Activated CD8-positive, alpha-beta T cell treated with anti-CD3 and anti-CD28 coated beads for 36 hours (primary cell): ENCODE measurements at places on chromosomes 12 and 14.
A peak's percentile ranks its signal among the peaks of the same experiment; 100 is the strongest.

GRCh38 chr14:29757188-29757680 is 170.4 kb downstream of the PRKD1 start:
- DNase-seq, result no peak

DNA sequence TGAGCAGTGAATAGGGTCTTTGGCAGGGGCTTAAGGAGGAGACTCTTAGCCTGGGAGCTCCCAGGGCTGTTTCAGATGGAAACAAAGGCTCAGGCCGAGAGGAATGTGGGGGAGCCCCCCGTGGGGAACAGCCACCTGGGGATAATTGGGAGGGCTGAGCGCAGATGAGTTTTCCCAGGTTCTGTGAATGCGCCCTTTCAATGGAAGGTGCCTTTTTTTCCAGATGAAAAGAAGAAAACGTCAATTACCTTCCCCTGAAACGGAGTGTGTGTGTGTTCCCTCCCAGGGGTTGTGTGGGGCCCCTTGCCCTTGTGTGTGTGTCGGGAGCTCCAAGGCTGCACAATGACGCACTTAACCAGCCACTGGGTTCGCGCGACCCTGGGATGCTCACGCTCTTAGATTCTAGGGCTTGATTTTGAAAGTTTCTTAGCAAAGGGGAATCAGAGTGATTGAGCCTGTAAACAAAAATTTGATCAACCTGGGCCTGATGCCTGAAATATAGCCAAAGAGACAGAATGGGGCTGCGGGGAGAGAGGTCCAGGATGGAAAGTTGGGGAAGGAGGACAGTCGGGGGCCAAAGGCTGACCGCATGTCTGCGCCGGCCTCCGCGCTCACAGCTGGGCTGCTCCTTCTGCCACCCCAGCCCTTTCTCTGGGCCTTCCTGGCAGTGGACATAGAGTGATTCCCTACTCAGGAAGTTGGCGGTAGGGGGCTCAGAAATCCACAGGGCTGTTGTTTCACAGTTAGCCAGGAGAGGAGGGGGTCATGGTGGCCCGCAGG is 14.6 kb downstream of the MEG3 start:
- no peak for DNase-seq

DNA sequence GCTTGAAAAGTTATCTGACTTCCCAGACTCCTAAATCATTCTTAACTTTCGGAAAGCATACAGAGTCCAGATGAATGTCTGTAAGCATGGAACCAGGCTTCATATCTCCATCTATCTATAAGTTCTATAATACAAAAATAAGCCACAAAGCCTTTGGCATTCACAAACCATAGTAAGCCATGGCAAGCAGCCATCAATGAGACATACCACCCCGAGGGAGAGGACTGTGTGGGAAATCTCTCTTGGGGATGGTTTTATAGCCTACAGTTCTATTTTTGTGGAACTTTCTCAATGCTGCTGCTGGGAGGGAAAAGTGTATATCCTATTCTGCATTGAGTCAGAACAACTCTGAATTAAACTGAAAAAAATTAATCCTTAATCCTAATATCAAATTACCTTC is 20.4 kb downstream of the EGLN3 start:
- DNase-seq, result no peak

DNA sequence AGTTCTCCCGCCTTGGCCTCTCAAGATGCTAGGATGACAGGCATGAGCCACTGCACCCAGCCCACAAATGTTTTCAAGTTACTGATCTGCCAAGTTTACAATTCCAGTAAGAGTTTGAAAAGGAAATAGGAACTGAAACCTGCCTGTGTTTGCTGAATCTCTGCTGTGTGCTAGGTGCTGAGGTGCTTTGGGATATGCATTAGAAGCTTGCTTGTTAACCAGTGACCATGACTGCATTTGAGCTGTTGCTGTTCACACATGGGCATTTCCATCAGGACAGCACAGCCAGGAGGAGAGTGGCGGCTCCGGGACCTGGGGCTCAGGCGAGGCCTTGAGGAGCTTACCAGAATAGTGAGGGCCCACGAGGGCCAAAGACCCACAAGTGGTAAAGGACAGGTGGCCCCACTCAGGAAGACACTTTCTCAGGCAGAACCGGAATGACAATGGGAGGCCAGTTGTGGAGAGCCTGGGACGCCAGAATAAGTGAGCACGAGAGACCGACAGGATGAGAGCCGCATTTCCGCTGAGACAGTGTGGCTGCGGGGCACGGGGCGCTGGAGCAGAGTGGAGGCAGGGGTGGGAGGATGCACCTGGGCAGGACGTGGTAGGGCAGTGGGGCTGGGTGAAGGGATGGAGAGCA is 54.5 kb upstream of the MMP17 start:
- peak; percentile 48 for DNase-seq

- no peak for DNase-seq
Observed at GRCh38 chr14:95185767-95186392, 28.6 kb upstream of the DICER1 start.

- no peak for DNase-seq
Observed at GRCh38 chr12:94874518-94875302, 128.8 kb downstream of the NDUFA12 start.

DNA sequence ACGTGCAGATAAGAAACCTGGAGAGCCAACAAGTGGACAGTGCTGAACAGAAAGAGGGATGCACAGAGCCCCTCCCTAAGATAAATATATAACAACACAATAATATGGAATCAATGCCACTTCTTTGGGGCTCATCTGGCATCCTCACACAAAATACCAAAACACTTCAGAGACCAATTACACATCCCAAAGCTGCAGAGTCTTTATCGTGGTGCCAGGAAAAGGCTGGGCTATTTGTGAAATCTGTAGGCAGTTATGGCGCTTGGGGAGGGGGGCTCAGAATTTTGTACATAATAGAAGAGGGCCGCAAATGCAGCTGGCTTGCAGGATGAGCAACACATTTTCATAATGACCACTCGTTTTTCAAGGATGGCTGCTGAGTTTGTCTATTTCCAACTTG is 160.4 kb upstream of the NOS1 start:
- no peak for DNase-seq

GRCh38 chr14:51304438-51304837 is 64.4 kb downstream of the TMX1 start:
- DNase-seq, result peak; percentile 60

DNA sequence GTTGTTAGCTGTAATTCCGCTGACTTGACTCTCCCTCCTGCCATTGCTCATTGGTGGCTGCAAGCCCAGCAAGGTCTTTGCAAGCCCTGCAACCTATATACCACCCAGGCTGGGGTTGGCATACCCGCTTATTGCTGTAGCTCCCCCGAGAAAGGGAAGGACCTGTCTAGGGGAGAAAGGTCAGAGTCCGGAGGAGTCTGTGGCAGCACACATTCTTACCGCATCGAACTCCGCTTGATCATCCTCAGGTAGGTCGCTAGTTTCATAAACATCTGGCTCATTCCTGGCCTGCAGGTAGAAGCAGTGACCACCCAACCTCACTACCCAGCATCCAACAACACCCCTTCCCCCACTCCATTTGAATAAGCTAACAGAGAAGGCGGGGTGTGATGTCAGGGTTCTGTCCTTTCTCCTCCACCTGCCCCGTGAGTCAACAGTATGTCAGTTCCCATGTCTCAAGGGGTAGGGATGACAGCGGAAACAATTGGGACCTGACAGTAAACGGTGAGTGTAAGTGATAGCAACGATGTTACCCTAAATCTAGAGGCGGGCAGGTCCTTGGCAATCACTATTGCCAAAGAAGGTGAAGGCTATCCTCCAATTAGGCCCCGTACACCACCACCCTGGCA is 1.1 kb downstream of the DCTN2 start:
- peak; percentile 35 for DNase-seq

GRCh38 chr14:102215071-102215470 is 75.4 kb downstream of the WDR20 start:
- no peak for DNase-seq

- no peak for DNase-seq
Observed at GRCh38 chr14:80781972-80782367, 159.6 kb downstream of the CEP128 start.

GRCh38 chr12:47017901-47018475 is 61.4 kb upstream of the PCED1B start:
- no peak for DNase-seq

DNA sequence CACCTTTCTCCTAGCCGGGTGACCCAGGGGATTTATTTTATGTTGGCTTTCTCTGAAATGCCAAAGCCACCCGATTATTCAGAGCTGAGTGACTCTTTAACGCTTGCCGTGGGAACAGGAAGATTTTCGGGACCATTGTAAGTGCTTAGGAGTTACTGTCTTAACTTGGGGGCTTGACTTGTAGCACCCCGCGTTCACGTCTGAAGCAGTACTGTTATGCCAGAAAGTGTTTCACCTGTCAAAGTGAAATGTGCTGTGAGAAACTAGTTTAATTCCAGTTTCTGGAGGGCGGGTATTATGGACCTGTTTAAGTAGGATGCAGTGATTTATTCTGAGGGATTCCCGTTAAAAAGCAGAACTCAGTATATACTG is 218 bp downstream of the LYSET start:
- no peak for DNase-seq

DNA sequence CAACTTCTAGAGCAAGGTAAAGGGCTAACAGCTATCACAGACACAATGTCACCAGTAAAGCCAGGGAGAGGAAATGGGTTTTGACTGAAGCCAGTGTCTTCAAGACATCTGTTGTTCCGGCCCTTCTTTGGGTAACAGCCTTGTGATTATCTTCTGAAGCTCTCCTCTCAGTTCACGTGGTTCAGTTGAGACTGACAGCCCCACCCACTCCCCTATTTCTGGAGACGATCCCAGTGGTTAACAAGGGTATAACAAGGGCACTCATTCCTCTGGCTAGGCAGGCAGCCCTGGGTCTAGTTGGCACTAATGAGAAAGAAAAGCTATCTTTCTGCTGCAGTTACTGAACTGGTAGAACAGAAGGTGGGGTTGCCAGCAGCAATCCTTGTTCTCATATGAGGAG is 6.9 kb downstream of the GNPTAB start:
- peak; percentile 82 for DNase-seq

DNA sequence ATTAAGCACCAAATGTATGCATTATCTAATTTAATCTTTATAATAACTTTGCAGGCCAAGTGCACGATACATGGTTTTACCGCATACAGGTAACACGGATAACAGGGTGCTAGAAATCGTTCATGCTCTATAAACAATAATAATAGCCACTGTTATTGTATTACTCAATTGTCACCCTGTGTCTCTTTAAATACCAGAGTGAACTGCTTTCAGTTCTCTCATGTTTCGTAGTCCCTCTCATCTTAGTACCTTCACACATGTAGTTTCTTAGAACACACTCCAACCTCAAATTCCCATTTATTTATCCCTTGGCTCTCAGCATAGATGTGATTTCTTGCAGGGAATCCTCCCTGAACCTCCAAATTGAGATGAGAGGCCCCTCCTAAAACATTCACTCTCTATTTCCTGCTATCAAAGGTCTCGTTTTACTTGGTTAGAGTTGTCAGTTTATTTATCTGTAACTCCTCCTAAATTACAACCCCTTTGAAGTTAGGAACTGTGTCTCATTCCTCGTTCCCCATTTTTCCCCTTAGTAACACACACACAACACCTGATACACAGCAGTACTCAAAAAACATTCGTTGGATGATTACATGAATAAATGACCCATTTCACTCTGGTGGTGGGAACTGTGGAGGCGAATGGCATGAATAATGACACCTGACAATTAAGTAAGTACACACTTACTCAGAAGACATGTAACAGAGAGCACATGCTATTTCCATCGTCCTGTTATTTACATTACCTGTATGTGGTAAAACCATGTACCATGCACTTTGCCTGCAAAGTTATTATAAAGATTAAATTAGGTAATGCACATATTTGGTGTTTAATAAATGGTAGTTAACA is 134.6 kb downstream of the BTG1 start:
- no peak for DNase-seq

DNA sequence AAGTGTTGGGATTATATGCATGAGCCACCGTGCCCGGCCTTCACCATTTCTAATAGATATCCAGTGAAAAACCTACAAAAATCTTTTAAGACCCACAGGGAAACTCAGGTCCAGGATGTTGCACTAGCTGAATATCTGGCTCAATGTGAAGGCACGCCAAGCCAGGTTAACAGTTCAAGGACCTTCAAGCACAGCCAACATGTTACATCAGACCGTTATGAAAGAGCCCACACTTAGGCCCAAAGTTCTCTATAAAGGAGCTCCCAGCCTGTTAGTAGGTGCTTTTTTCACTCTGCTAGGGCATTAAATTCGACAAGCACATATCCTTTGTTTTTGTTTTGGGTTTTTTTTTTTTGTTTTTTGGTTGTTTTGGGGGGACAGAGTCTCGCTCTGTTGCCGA is 69.0 kb downstream of the OTX2 start:
- no peak for DNase-seq

GRCh38 chr12:93223440-93224426 is 154.0 kb upstream of the NUDT4 start:
- DNase-seq, result no peak

DNA sequence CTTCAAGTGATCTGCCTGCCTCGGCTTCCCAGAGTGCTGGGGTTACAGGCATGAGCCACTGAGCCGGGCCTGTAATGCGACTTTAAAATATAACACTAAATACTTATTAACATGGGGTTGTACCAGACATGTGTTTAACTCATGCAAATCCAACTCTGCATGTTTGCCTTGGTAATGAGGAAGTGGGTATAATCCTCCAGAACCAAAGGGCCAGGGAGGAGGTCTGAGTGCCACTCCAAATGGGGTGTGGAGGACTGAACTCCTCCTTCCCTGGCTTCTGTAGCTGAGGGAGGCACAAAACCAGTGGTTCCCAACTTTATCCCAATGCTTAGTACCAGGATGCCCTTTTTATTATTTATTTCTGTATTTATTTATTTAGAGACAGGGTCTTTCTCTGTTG is 61.6 kb upstream of the MED13L start:
- DNase-seq, result no peak

- no peak for DNase-seq
Observed at GRCh38 chr14:60862283-60862682, 118.6 kb downstream of the TRMT5 start.
